ENCODE measurements at places on chromosomes 12 and 14. TPM values are rescaled to one million over a fixed set of nuclear protein-coding genes. Genes with fewer than 3 reads are reported as not detected.
A peak's percentile ranks its signal among the peaks of the same experiment; 100 is the strongest.

DNA sequence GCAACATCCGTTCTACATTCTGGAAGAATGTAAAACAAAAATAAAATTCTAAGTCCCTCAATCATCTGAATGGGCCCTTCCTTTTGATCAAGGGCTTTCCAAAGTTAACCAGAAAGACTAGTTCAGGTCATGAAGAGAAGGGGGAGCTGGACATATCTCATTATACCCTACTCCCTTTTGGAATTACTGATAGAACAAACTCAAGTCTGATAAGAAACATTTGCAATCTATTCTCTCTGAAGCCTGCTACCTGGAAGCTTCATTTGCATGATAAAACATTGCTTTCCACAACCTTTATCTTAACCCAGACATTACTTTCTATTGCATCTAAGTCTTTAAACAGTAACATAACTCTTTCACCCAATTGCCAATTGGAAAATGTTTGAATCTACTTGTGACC is 8.3 kb upstream of the ACSM4 start:
- no peak overlapping the region for H3K27ac ChIP-seq
- no peaks in the 10 kb centered on the region for H3K4me1 ChIP-seq
- H3K27me3 ChIP-seq, result no peaks in the 10 kb centered on the region
- no peak overlapping the region for H3K4me3 ChIP-seq
- H3K36me3 ChIP-seq, result no peaks in the 10 kb centered on the region
- no peak for DNase-seq

- no peak overlapping the region for H3K4me3 ChIP-seq
- H3K4me1 ChIP-seq, result no peaks in the 10 kb centered on the region
- no peaks in the 10 kb centered on the region for H3K27me3 ChIP-seq
- H3K36me3 ChIP-seq, result no peaks in the 10 kb centered on the region
These were observed 272.8 kb upstream of the FAR2 start for GRCh38 chr12:28876196-28876798.

- no peak overlapping the region for H3K4me3 ChIP-seq
- no peaks in the 10 kb centered on the region for H3K4me1 ChIP-seq
- no peaks in the 10 kb centered on the region for H3K27me3 ChIP-seq
- no peak overlapping the region for H3K27ac ChIP-seq
- H3K36me3 ChIP-seq, result no peaks in the 10 kb centered on the region
- DNase-seq, result no peak
These were observed 110.7 kb downstream of the ZFC3H1 start for GRCh38 chr12:71552728-71553501.

DNA sequence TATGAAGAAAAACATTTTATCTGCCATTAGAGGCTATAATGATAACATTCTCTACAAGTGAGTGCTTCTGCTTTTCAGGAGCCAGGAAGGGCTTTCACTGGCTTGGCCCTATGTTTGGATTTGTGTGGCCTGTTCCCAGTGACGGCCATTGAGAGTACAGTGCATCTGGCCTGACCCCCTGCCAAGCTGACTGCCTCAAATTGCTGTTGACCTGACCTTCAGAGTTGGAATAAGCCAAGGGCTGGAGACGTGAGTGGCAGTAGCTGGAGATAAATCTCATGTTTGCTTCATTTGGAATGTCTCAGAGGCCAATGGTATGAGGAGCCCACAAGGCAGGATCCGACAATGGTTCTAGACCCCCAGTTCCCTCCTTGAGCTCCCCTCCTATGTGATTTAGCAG is 28.3 kb upstream of the PLEKHG7 start:
- no peak overlapping the region for H3K4me3 ChIP-seq
- H3K27me3 ChIP-seq, result no peaks in the 10 kb centered on the region
- H3K4me1 ChIP-seq, result no peaks in the 10 kb centered on the region
- no peaks in the 10 kb centered on the region for H3K36me3 ChIP-seq

GRCh38 chr14:52391881-52392615 is 77.9 kb downstream of the PTGER2 start:
- no peaks in the 10 kb centered on the region for H3K4me1 ChIP-seq
- no peak overlapping the region for H3K4me3 ChIP-seq
- H3K36me3 ChIP-seq, result no peaks in the 10 kb centered on the region
- H3K27me3 ChIP-seq, result no peaks in the 10 kb centered on the region
- no peak overlapping the region for H3K27ac ChIP-seq

DNA sequence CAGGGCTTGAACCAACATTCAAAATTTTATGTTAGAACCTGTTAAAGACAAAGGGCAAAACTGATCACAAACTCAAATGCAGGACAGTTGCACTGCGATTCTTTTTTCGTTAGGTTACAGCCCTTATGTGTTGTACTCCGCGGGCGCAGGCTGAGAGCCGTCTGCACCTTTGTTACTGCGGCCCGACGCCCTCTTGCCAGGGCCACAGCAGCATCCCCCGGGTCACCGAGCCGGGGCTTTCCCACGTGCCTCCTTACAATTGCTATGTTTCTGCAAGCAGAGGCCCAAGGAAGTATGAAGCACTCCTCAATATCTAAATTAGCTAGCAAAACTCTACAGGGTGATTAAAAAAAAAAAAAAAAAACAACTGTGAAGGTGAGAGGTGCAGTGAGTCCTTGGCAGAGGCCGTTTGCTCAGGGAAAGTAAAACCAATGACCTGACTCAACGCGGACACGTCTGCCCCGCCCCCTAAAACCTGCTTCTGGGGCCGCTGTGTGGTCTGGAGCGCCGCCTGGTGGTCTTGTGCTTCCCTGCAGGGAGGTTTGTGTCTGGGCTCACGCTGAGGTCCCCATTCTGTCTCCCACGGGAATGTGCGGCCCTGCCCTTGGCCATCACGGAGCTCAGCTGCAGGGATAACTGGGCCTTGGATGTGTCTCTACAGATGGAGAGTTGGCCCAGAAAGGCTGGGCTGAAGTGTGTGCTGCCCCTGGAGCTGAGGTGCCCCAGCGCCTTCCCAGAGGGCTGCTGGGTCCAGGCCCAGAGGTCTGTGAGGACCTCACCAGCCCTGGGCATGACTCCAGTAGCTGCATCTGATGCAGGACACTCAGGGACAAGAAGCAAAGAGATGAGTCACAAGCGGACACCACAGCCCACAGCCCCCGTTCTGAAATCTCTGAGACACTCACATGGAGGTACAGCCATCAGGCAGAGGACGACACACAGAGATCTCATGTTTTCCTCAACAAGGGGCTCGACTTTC is 418.5 kb downstream of the TMEM121 start:
- peak; percentile 87 for DNase-seq
- H3K4me1 ChIP-seq, result no peaks in the 10 kb centered on the region
- H3K36me3 ChIP-seq, result no peaks in the 10 kb centered on the region
- no peaks in the 10 kb centered on the region for H3K27me3 ChIP-seq
- no peak overlapping the region for H3K4me3 ChIP-seq

DNA sequence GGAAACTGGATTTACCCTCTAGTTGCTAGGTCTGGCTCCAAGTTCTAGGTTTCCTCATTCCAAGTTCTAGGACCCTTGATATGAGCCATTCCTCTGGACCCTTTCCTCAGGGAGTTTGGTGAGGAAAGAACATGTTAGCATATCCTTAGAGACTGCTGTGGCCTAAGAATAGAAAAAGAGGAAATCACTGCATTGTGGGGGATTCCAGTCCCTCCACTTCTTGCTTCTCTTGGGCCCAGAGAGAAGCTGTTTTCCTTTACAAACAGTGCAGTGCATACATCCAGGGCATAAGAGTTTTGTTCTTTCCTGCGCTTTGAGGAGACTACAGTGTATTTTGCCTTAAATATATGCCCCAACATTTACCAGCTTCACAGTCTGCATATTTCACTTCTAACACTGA is 59.0 kb downstream of the LLPH start:
- no peak overlapping the region for H3K4me3 ChIP-seq
- H3K36me3 ChIP-seq, result no peaks in the 10 kb centered on the region
- H3K27me3 ChIP-seq, result peaks cover 3% of the 10 kb centered on the region
- no peak overlapping the region for H3K27ac ChIP-seq
- no peak for DNase-seq
- H3K4me1 ChIP-seq, result no peaks in the 10 kb centered on the region

DNA sequence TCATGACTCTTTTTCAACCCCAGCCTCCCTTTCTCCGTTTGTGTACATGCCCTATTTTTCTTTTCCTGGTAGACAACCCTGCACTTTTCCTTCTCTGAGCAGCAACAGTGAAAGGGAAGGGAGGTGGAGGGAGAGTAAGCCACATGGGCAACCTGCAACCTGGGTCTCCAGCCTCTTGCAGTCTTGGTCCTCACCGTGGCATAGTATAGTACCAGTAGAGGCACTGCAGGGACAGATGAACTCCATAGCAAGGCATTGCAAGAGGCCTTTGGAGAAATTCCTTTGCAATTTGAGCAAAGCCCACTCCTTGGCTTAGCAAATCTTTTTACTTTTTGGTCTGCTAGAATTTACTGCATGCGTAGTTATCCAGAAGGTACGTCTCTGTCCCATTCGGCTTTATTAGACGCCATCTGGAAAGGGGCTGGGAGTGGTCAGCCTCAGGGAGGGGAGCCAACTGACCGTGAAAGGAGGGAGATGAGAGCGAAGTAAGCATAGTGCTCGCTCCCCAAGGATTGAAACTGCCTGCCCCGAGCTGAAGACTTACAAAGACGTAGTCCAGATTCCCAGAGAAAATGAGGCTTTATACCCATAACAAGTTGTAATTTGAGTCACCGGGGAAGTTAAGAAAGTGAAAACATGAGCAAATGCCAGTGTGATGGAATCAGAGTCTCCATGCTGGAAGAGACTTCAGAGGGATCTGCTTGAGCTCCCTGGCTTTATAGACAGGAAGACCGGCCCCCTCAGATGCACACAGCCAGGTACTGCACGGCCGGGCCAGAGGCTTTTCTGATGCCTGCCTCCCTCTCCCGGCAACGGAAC is 332.0 kb downstream of the CACNA1C start:
- no peaks in the 10 kb centered on the region for H3K36me3 ChIP-seq
- no peak for DNase-seq
- H3K4me3 ChIP-seq, result no peak overlapping the region

DNA sequence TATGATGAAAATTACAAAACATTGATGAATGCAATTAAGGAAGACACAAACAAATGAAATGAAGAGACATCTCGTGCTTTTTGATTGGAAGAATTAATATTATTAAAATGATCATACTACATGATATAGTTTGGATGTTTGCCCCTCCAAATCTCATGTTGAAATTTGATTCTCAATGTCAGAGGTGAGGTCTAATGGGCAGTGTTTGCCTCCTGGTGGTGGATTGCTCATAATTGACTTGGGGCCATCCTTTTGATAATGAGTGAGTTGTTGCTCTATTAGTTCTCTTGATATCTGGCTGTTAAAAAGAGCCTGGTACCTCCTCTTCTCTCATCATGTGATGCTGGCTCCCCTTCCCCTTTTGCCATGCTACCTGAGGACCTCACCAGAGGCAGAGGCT is 56.7 kb downstream of the CD163L1 start:
- no peak overlapping the region for H3K27ac ChIP-seq
- H3K4me1 ChIP-seq, result no peaks in the 10 kb centered on the region
- H3K36me3 ChIP-seq, result no peaks in the 10 kb centered on the region
- no peak for DNase-seq
- H3K4me3 ChIP-seq, result no peak overlapping the region

DNA sequence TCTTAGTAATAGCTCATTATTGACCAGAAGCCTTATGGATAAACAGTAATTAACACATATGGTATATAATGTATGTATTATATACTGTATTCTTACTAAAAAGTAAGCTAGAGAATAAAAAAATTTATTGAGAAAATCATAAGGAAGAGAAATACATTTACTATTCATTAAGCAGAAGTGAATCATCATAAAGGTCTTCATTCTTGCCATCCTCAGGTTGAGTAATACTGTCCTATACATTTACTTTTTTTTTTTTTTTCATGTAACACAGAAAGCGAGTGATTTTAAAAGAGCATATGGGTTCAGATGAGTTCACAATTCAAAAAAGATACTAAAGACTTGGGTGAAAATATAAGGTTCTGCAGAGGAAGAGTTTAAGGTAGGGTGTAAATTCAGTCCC is 152.5 kb downstream of the TGFB3 start:
- no peak overlapping the region for H3K27ac ChIP-seq
- no peak overlapping the region for H3K4me3 ChIP-seq
- DNase-seq, result no peak
- H3K4me1 ChIP-seq, result peaks cover 27% of the 10 kb centered on the region
- H3K36me3 ChIP-seq, result no peaks in the 10 kb centered on the region

DNA sequence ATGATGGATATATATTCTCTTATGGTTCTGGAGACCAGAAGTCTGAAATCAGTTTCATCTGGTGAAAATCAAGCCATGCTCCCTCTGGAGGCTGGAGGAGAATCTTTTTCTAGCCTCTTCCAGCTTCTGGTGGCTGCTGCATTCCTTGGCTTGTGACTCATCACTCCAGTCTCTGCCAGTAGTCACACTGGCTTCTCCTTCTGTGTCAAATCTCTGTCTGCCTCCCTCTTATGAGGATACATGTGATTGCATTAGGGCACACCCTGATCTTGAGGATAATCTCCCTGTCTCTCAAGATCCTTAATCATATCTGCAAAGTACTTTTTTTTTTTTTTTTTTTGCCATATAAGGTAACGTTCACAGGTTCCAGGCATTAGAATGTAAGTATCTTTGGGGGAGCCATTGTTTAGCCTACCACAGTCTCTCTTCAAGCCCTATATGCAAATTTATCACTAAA is 17.7 kb downstream of the DNAL1 start:
- no peaks in the 10 kb centered on the region for H3K4me1 ChIP-seq
- DNase-seq, result no peak
- no peak overlapping the region for H3K27ac ChIP-seq

- H3K4me1 ChIP-seq, result peaks cover 5% of the 10 kb centered on the region
- DNase-seq, result no peak
- no peaks in the 10 kb centered on the region for H3K36me3 ChIP-seq
These were observed 133.8 kb downstream of the BCAT1 start for GRCh38 chr12:24815114-24815423.

- no peaks in the 10 kb centered on the region for H3K4me1 ChIP-seq
- DNase-seq, result no peak
- no peak overlapping the region for H3K27ac ChIP-seq
- no peaks in the 10 kb centered on the region for H3K36me3 ChIP-seq
These were observed 7.6 kb upstream of the BRMS1L start for GRCh38 chr14:35818346-35819115.

DNA sequence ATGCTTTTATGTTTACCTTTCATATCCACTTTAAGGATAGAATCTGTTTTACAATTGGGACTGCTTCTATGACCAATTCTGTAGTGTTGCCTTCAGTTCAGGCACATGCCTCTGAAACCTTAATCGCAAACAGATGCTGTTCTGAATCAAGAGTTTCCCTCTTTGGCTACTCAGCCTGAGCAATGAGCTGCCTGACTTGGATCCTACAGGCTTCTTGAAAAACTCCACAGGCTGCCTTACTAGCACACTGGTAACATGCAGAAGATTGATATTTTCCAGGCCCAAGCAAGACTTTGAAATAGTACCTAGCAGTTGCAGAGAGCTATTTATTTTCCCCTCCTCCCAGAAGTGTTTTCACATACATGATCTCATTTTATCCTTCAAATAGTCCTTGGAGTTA is 34.8 kb upstream of the PMCH start:
- no peaks in the 10 kb centered on the region for H3K27me3 ChIP-seq
- H3K27ac ChIP-seq, result no peak overlapping the region
- H3K36me3 ChIP-seq, result no peaks in the 10 kb centered on the region
- no peak for DNase-seq
- H3K4me3 ChIP-seq, result no peak overlapping the region

- no peak for DNase-seq
- H3K4me3 ChIP-seq, result no peak overlapping the region
- no peaks in the 10 kb centered on the region for H3K27me3 ChIP-seq
- H3K27ac ChIP-seq, result no peak overlapping the region
These were observed 156.6 kb downstream of the FOXA1 start for GRCh38 chr14:37438444-37438843.

PRB4 gene
- not detected for total RNA-seq

CFAP73 gene
- total RNA-seq, result not detected

ACOT4 gene
- total RNA-seq, result 4.5 TPM

SLC38A4 gene
- 1.9 TPM for total RNA-seq

RNF31 gene
- total RNA-seq, result 52.3 TPM

CCDC91 gene
- 33.4 TPM for total RNA-seq

TOMM20L gene
- total RNA-seq, result not detected

CAPZA3 gene
- not detected for total RNA-seq

All from upper lobe of right lung (tissue), 1 donor.